ENCODE measurements at places on chromosomes 1 and 21.

DNA sequence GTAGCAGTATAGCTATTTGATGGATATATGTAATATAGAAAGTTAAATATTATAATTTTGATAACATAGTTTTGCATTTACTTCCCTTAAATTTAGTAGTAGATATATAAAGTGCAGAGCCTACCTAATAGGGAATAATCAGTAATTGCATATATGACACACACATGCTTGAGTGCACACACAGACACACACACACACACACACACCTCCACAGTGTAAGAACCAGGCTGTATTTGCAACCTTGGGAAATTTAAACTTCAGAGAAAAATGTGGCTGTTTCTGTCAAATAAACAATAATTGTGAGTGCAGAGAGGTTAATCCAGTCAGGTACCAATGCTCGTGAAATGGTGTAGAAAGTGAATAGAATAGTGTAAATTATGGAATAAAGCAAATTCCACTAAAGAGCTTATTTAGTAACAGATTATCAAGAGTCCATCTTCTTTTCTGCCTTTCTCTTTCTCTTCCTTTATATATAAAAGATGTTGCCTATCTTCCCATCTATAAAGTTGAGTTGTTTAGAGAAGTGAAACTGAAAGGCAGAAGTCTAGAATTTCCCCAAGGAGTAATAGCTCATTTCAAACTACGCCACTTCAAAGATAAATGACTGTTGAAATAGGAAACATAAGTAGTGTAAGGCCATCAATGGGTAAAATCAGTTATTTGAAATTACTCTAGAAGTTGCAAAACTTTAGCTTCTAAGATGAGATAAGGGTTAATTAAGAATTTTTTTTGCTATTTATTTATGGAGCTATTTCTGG is 273.7 kb downstream of the SRGAP2C start:
- no peak for DNase-seq

GRCh38 chr1:43034778-43035177 is 76.1 kb upstream of the SLC2A1 start:
- no peak for DNase-seq

DNA sequence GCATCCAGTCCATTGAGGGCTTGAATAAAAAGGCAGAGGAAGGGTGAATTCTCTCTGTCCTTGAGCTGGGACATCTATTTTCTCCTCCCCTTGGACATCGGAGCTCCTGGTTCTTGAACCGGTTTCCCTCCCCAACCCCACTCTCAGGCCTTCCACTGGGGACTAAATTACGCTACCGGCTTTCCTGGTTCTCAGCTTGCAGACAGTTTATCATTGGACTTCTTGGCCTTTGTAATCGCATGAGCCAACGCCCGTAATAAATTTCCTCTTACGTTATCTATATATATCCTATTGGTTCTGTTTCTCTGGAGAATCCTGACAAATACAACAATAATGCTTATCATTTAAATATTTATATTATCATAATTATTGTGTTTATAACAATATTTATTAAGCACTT is 20.4 kb upstream of the COL9A2 start:
- DNase-seq = no peak

GRCh38 chr1:11781297-11781696 is 19.3 kb downstream of the C1orf167 start:
- no peak for DNase-seq

- DNase-seq = peak; percentile 19
Observed at GRCh38 chr21:25772686-25773085, 37.9 kb downstream of the GABPA start.

DNA sequence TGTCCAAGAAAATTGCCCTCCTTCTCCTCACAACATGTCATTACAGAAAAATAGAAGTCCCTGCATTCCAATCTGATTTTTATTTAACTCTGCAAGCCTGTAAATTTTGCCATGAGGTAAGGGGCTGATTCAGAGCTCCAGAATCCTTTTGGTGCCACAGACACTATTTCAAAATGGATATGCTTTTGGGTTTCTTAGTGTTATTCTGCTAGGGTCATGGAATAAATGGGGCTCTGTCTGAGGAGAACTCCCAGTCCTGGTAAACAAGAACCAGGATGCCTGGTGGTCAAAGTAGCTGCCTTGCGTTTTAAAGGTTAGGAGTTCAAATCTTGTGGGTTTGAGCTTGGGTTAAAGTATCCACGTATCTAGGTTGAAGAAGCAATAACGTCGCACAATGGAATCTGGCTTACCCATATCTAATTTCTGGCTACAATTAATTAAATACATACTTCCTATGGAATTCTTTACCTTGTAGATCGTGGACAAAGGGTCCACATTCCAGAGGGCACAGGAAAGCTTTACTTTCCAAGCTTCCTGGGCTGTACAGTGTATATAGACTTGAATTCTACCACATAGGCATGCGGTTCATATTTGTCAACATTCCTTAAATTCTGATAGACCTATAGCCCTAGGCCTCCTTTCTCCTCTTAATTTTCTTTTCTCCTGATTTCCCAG is 98.0 kb upstream of the CDC42BPA start:
- DNase-seq = no peak

GRCh38 chr1:99348397-99349132 is 84.3 kb downstream of the PLPPR4 start:
- no peak for DNase-seq

DNA sequence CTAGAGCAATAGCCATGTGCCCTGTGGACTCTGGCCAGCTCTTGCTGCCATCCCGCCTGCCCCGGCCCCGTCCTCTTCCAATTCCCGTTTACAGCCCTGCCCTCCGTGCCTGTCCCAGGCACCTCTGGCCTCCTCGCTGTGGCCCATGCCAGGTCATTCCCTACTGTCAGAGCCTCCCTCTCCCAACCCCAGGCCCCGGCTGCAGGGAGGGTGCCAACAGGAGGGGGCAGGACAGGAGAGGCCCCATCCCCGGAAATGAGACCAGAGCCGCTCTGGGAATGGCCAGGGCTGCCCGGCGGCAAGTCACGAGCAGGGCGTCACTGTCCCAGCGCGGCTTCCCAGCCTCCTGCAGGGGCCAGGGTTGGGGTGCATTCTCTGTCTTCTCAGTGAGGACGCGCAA is 23.5 kb upstream of the TSPEAR start:
- no peak for DNase-seq

DNA sequence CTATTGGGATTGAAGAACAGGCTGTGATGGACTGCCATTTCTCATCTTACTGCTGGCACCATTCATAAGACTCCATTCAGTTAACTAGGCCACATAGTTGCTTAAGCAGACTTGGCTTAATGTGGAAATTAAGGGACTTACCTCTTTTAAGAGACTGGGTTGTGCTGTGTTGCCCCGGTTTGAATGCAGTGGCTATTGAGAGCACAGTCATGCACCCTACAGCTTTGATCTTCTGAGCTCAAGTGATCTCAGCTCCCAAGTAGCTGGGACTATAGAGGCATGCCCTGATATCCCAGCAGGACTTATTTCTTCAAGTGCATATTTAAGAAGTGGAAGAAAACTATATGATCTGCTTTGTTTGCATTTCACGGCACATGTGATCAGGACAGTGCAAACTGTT is 181.1 kb downstream of the RASAL2 start:
- no peak for DNase-seq

DNA sequence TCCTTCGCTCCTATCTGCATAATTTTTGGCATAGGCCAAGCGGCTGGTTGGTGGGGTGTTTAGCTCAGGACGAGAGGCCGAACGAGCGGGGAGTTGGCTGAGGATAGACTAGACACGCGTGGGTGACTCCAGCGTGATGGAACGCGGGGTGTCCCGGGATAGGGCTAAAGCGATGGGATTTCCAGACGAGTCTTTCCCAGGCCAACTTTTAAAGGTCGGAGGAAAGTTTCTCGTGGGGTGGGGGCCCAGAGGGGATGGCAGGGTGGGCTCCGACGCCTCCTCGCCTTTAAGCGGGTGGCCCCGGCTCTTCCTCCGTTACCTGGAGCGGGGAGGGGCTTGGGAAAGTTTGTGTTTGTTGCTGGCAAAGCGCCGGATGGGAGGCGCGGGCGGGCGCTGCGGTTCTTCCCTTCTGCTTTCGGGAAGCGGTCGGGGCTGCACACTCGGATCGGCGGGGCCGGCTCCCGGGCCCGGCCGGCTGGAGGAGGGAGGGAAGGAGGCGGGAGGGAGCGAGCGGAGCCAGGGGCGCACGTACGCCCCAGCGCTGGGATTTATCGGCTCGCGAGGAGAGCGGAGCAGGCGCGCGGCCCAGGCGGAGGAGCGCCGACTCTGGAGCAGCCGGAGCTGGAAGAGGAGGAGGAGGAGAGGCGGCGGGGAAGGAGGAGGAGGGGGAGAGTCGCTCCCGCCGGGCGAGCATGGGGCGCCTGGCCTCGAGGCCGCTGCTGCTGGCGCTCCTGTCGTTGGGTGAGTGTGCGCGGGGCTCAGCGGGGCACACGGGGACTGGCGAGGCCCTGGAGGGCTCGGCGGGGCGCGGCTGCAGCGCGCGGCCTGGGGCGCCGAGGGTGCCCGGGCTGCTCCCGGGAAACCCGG is at the start of gene PTGFRN:
Gene PTGFRN (plus strand): TSS at position 405 of the 867 bp plus-strand sequence. CDS start 288 bp downstream, at position 693.
- peak; percentile 75 for DNase-seq

DNA sequence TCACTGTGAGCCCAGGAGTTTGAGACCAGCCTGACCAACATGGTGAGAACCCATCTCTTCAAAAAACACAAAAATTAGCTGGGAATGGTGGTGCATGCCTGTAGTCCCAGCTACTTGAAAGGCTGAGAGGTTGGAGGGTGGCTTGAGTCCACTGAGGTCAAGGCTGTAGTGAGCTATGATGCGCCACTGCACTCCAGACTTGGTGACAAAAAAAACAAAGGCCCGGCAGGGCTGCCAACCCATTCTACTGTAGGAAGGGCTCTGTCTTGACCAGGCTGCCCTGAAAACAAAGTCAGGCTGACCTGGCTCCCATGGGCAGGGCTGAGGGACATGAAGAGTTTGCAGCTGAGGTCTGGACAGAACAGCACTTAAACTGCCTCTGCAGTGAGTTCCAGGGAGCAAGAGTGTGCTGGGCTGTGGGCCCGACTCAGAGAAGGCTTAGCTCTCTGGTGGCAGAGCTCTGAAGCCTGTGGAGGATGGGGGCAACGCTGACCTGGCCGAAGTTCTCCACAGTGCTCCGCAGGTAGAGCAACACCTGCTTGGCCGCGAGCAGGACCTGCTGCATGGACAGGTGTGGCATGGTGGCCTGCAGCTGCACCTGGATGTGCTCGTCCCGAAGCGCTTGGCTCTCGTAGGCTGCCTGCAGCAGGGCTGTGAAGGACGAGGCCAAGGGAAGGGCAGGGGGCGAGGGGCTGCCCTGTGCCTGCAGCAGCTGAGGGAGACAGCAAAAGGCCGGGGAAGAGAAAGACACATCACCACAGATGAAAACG is 42.4 kb downstream of the URB1 start:
- no peak for DNase-seq

DNA sequence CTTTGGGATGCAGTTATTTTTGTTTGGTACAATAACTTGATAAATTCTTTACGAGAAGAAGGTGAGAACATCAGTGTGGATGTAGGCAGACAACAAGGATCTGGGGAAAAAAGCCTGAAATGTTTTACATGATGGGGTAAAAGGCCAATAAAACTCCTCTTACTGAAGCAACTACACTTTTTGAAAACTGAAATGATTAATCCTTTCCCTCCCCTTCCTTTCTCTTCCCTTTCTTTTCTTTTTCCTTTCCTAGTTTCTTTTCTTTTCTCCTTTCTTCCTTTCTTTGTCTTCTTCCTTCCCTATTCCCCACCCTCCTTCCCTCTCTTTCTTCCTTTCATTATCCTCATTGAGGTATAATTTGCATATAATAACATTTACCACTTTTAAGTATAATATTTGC is 24.6 kb downstream of the F5 start:
- DNase-seq = no peak

GRCh38 chr1:206748348-206749030 is 22.1 kb upstream of the IL19 start:
- DNase-seq = peak; percentile 72

DNA sequence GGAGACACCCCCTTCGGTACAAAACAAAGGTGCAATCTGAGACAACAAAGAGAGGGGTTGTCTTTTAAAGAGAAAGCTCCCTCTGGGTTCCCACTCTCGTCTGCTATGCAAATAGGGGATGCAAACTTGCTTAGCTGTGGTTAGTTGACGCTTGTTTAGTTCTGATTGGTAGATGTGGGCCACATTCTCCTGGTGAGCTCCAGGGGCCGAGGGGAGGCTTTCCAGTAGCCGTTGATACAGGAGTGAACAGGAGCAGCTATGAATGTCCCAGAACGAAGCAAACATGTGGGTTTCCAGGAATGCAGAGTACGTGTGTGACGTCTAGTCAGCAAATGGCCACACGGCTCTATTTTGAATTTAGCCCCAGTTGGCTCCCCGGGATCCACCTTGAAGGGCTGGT is 14.7 kb downstream of the TFF2 start:
- peak; percentile 22 for DNase-seq

DNA sequence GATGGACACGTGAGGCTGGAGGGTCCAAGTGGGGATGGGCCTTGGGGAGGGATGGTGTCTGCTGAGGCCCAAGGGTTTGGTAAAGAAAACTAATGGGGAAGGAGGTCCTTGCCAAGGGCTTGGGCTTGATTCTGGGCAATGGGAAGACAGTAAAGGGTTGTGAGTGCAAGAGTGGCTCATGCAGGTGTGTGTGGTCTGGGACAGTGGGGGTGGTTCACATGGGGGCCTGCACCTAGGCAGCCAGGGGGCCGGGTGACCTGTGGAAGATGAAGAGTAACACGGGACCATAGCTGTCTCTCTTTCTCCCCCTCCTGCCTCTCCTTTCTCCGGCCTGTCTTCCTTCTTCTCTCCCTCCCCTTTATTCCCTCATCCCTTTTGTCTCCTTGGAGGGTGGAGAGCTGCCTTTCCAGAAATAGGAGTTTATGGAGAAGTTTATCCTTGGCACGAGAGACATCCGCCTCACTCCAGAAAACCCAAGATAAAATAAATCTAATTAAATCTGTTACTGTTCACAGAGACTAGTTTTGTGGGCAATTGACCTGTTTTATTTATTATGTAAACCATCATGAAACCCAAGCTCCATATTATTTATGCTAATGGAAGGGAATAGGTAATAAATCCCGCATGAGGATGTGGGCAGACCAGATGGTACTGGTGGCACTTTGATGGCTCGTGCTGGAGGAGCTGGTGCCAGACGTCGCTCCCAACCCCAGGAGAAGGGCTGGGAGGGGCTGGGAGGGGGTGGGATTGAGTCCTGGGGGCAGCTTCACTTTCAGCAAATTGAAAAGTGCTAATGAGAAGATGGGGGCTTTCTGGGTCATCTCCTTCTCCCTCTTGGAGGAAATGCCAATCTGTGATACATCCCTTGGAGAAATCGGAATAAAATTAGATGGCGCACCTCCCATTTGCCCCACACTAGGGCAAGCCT is 272.9 kb upstream of the CSF3R start:
- no peak for DNase-seq

DNA sequence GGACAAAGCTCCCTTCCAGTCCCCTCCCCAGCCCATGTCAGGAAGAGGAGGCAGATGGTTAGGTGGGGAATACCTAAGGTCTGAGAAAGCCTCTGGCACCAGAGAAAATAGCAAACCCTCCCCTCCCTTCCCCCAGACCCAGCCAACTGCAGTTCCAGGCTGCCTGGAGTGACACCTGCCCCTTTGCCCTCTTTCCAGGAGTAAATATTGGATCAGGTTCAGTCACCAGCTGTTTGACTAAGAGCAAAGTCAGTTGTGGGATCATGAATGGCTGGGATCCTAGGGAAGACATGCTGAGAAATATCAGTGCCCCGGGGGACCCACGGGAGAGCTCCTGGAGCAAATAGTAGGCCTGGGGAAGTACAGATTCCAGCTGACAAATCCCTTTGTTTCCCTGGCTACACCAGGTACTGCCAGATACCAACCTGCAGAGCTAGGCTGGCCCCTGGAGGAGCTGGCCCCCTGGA is 12.2 kb upstream of the CDK18 start:
- no peak for DNase-seq

GRCh38 chr1:10459184-10459583 is 9.4 kb downstream of the CORT start:
- DNase-seq = peak; percentile 79

- no peak for DNase-seq
Observed at GRCh38 chr1:11144570-11145256, 44.4 kb upstream of the ANGPTL7 start.

- DNase-seq = no peak
Observed at GRCh38 chr1:58165073-58165472, 381.5 kb downstream of the OMA1 start.

Data from fibroblast of pulmonary artery (primary cell).